ENCODE measurements at places on chromosomes 3 and 15.

GRCh38 chr15:26772154-26773066 is at the start of gene GABRB3:
Gene GABRB3, minus strand, starts transcription at chr15:26773066.
- no peak for DNase-seq

DNA sequence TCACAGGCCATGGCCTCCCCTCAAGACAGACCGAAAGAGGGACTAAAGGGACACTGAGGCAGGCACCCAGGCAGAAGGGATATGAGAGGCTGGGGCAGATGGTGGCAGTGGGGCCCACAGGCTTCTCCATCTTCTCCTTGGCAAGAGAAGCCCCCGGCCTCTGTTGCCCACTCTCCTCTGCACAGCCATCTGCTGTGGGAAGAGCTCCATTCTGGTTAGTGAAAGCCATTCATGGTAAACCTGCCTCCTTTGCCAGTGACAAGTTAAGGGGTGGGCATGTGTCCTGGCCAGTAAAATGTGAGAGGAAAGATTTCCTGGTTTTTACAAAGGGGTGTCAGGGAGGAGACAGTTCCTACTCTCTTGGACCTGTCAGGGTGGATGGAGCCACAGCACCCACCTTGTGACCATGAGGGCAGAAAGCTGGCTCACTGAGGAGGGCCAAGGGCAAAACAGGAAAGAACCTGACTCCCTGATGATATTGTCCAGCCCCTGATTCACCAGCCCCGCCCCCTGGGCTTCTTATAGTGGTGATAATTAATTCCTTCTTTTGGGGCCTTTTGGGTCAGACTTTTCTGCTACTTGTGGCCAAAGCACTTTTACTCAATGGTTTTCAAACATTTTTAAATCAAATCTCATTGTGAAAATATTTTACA is 130.4 kb upstream of the SMAD3 start:
- no peak for DNase-seq

- no peak for DNase-seq
These were observed 311.7 kb downstream of the SATB1 start for GRCh38 chr3:18113417-18113816.

GRCh38 chr15:68389041-68389930 is 42.7 kb downstream of the ITGA11 start:
- no peak for DNase-seq

DNA sequence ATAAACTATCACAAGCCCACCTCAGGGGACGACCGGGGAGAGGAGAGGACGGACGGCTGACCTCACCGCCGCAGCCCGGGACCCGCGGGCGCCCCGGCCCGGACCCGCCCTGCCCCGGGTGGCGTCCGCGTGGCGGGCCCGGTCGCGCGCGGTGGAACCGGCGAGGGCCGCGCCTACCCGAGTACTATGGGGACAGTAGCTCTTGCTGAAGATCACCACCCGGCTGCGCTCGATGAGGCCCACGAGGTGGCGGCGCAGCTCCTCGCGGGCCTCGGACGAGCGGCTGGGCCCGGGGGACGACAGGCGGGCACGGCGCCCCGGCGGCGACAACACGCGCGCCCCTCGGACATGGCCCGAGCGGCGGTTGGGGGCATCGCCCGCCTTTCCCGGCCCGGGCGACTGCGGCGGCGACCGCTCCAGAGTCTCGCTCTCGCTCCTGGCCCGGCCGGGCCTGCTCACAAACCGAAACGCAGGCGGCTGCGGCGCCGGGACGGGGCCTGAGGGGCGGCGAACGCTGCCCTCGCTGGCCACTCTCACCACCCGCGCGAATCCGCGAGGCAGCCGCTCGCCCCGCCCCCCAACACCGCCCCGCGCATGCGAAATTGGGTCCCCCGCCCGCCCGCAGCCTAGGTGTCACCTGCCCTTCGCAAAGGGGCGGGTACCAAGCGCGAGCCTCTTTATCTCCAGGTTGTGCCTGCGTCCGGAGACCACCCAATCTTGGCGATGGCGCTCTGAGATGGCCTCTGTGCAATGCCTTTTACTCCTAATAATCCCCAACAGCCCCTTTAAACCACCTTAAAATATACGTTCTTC is at the start of gene TXNRD3:
TXNRD3 (minus strand) TSS at position 554 of the 813 bp plus-strand sequence.
- DNase-seq = peak; percentile 57

- DNase-seq = no peak
These were observed 42.8 kb downstream of the NKIRAS1 start for GRCh38 chr3:23873941-23874340.

Measured in stimulated activated CD4-positive, alpha-beta T cell treated with anti-CD3 and anti-CD28 coated beads, TNF-alpha, amount 100 ng/mL, for 1 hour (primary cell).